ENCODE measurements at places on chromosomes 6 and 20.

DNA sequence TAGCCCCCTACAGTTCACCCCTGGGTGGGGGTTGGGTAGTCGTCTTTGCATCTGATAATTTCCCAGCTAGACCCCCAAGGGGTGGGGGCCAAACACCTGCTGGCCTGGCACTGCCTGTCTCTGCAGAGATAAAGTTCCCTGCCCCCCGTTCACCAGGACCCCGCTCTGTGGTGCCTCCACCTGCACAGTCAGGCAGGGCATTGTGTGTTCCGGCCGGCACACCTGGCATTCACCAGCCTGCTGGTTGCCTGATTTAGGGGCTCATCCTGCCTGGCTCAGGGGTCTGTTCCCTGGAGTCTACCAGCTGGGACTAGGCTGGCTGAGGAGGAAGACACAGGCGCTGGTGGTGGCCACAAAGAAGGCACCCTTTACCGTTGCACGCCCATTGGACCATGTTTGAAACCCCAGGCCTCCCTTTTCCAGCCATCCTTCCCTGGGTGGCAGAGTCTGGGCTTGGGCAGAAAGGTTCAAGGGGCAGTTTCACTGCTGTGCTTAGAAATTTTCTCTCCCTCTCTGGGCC is 30.8 kb upstream of the SCRT2 start:
- no peak for DNase-seq

DNA sequence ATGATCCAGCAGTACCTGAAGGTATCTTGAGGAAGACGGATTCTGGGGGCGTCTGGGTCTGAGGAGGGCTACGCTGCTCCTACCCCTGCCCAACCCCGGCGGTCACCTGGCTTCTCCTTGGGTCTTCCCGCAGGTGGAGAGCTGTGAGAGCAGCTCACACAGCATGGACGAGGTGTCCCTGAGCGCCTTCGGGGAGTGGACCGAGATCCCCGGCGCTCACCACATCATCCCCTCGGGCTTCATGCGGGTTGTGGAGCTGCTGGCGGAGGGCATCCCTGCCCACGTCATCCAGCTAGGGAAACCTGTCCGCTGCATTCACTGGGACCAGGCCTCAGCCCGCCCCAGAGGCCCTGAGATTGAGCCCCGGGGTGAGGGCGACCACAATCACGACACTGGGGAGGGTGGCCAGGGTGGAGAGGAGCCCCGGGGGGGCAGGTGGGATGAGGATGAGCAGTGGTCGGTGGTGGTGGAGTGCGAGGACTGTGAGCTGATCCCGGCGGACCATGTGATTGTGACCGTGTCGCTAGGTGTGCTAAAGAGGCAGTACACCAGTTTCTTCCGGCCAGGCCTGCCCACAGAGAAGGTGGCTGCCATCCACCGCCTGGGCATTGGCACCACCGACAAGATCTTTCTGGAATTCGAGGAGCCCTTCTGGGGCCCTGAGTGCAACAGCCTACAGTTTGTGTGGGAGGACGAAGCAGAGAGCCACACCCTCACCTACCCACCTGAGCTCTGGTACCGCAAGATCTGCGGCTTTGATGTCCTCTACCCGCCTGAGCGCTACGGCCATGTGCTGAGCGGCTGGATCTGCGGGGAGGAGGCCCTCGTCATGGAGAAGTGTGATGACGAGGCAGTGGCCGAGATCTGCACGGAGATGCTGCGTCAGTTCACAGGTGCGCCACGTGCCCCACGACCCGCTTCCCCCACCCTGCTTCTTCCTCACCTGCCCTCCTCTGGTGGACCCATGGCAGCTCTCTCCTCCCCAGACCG is 166.9 kb upstream of the RNF24 start:
- DNase-seq = no peak

GRCh38 chr20:54043076-54043967 is 27.1 kb downstream of the BCAS1 start:
- peak; percentile 52 for DNase-seq

DNA sequence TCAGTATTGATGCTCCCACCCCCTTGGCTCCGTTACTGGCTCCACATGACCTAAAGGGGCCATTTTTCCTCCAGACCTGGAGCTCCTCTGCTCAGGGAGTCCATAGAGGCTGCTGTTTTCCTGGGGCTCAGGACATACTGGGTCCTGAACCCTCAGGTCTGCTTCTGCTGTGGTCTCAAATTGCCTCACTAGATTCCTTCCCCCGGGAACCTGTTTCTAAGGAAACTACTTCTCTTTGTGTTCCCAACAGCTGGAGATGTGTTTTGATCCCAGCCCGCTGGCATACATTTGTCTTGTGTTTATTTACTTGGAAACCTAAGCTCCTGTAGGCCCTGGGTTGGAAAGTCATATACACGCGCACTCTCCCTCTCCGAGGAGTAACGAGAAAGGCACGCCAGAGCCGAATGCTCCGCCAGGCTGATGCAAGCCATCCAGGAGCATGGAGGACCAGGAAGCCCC is 222.8 kb downstream of the UST start:
- DNase-seq = no peak

- no peak for DNase-seq
Observed at GRCh38 chr6:88666901-88667300, 296.5 kb downstream of the RNGTT start.

GRCh38 chr20:61886721-61887595 is 178.7 kb downstream of the TAF4 start:
- DNase-seq = no peak

DNA sequence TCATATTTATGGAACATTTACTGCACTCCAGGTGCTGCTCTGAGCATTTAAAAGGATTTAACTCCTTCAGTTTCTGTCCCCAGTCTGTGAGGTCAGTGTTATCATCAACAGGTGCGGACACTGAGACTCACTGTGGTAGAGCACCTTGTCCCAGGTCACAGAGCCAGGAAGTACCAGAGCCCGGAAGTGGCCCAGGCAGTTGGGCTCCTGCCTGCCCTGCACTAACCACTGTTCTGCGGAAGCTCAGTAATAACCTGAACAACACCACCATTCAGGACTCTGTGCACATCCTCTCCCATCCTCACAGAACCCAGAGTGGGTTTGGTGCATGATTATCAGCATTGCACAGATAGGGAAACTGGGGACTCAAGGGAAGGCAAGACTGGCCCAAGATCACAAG is 16.8 kb upstream of the SIRPG start:
- no peak for DNase-seq

DNA sequence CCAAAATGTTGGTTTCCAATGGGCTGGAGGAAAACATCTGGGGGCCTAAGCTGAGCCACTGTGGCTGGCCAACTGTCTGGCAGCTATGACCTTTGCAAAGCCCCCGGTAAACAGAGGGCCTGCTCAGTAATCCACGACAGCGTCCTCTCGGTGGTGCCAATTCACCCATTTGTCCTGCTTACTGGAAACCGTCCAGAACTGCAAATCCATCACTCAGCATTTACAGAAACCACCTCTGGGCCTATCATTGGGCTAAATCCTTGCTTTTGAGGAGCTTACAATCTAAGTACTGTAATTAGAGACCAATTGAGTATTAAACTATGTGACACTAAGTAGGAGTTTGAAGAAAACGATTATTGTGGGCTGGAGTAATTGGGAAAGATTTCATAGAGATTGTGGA is 31.0 kb downstream of the ADAT2 start:
- no peak for DNase-seq

DNA sequence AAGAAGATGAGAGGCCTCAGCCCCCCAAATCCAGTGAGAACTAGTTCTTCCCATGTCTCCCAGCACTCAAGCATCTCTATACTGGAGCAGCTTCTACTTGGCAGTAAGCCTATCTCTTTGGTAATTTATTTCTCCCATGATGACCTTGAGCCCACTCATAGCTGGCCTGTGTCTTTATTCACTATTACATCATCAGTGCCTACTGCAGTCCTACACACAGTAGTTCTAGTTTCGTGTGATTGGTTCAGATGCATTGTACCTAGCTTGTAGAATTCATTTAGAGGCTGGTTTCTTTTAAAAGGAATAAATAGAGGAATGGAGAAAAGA is 255.6 kb upstream of the ZFP64 start:
- no peak for DNase-seq

DNA sequence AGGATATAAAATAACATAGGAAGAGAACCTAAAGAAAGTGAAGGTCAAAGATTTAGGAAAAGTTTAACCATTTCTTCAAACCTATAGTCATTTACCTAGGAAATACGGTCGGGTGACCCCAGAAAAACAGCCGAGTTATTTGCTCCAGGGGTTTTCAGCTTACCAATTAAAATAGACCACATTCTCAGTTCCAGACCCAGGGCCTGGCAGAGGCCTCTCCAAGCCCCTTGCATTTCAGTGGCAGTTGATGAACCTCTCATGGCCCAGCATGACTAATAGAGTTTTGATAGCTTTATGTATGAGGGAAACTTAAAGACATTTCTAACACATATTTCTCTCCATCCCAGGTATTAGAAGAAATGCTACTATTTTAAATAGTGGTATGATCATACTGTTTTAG is 113.5 kb downstream of the OGFRL1 start:
- DNase-seq = no peak

- DNase-seq = no peak
Observed at GRCh38 chr6:145752638-145753037, 17.3 kb upstream of the EPM2A start.

DNA sequence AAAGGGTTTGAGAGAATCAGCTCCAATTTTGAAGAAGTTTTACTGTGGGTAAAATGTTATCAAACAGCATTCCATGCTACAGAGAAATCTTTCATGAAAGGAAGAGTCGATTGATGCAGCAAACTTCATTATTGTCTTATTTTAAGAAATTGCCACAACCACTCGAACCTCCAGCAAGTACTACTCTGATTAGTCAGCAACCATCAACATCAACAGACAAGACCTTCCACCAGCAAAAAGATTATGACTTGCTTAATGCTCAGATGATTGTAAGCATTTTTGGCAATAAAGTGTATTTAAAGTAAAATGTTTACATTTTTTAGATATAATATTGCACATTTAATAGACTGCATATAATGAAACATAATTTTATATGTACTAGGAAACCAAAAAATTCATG is 87.5 kb downstream of the AKAP7 start:
- no peak for DNase-seq

- no peak for DNase-seq
Observed at GRCh38 chr20:58706975-58707681, 14.5 kb downstream of the NPEPL1 start.

GRCh38 chr6:169048185-169048864 is 205.3 kb downstream of the THBS2 start:
- no peak for DNase-seq

GRCh38 chr6:117553142-117553541 is 49.2 kb downstream of the GOPC start:
- DNase-seq = no peak

DNA sequence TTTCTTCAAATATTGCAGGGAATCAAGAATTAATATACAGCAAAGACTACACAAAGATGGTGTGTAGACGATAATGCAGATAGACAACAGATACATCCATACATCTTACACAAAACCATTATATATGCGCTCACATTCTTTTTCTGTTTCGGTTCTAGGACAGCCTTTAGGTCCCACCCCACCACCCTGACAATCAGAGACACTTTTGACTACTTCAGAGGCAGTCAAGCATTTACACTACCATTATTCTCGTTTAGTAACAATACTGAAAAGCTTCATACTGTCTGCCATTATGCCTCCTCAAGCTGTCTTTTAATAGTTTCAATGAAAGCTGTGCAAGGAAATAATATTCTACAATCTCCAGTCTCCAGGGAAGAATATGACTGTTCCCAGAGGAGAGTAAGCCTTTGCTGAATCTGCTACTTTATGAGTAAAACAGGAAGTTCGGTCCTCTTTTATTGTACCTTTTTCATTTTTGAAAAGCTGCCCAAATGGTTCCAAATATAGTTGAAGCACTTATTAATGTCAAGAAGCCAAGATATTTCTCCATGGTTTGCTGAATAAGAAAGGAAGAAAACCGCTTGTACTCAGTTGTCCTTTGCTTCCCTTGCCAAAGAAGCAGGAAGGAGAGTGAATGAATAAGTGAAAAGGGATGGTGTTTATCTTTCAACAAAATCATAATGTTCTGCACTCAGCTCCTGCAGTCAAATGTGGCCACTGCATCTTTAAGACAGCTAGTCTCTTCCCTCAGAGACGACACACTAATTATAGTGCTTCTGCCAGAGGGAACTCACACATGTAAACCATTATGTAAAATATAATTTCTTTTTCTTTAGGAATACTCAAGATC is 468.3 kb downstream of the CDC5L start:
- DNase-seq = peak; percentile 14

DNA sequence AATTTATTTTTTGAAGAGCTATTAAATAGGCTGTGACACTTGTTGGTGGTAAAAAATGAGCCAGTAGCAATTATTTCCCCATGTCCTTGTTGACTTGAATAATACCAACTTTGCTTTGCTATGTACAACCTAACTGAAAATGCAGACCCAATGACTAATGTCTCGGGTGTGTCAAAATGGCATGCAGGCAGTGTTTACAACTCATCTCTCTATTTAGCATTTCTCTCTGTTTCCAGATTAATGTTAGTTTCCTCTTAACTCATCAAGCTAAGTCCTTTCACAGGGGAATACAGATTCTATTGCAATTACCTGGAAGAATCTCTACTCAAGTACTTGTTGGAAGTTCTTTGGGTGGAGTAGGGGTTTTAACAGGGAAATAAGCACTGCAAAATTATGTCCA is 504.4 kb downstream of the BCKDHB start:
- peak; percentile 27 for DNase-seq

DNA sequence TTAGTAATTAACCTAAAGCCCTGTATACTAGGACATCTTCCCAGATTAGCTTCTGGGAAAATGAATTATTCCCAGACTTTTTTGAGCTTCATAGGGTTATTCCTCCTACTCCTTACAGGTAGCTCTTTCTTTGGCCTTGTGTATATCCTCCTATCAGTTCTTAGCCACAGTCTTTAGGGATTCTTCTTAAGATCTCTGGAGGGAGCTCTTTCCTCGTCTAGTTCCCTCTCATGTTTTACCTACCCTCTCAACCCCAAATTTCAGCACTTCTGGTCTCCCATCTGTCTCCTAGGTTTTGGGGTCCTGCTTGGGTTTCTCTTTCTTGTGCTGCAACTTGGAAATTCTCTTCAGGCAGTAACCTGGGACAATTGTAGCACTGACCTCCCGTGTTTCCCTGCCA is 46.4 kb upstream of the SLC35B3 start:
- DNase-seq = peak; percentile 2

- no peak for DNase-seq
Observed at GRCh38 chr20:51004305-51004727, 18.6 kb downstream of the KCNG1 start.
